ENCODE measurements at places on chromosomes 6 and 20.
A peak's percentile ranks its signal among the peaks of the same experiment; 100 is the strongest.

- no peak for DNase-seq
Measured at GRCh38 chr6:168888102-168888501, 365.5 kb downstream of the THBS2 start.

GRCh38 chr6:25370178-25371036 is 91.2 kb downstream of the CARMIL1 start:
- no peak for DNase-seq

DNA sequence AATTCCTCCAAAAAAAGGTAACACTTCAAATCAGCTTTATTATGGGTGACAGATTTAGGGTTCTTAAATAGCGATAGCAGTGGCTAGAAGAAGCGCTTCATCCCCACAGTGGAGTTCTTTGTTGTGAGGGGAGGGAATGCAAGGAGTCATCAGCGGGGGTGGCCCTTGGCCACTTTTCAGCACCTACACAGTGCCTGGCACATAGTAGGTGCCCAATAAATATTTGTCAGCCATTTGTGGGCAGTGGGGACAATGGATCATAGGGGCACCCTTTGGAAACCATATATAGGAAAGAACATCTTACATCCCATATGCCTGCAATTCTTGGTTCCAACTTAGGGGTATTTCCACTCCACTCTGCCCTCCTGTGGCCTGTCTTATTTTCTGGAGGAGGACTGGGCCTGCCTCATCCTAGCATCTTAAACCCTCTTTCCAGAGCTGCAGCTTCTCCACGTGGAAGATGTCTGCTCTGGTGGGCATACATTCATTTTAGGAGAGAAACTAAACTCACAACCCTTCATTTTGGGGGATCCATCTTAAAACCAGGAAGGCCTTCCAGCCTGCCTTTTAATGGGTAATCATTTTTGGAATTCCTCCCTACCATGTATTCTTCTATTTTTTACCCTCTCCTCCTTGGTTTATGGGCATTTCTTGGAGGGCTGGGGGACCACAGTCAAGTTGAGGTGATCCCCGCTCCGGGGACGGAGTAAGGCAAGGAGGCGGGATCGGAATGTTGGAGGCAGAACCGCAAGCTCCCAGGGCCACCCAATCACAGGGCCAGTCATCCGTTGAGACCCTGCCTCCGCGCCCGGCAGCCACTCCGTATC is 2.6 kb upstream of the GPSM3 start:
- peak; percentile 83 for DNase-seq

DNA sequence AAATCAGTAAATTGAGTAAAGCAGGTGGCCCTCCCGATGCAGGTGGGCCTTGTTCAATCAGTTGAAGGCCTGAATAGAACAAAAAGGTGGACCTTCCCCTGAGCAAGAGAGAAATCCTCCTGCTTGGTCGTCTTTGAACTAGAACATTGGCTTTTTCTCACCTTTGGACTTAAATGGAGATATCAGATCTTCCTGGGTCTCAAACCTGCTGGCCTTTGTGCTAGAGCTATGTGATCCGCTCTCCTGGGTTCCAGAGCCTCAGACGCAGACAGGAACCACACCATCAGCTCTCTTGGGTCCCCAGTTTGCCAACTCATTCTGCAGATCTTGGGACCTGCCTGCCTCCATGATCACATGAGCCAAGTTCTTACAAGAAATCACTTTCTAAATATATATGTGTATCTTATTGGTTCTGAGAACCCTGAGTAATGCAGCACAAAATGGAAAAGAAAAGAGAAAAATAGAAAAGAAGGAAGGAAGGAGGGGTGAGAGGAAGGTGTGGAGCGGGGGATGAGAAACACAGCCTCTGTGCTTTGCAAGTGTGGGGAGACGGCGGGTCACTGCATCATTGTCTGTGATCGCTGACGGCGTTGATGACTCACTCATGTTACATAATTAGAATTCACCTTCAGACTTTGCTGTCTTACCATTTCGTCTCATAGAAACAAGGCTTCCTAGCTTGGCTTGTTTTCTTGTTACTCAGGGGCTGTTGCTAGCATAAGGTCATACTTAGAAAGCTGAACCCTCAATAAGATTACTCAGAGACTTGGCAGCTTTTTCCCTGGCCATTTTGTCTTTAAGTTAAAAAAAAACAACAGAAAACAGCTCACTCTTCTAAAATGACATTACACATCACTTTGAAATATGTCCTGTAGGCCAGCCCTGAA is 85.7 kb upstream of the NEDD9 start:
- DNase-seq: no peak

DNA sequence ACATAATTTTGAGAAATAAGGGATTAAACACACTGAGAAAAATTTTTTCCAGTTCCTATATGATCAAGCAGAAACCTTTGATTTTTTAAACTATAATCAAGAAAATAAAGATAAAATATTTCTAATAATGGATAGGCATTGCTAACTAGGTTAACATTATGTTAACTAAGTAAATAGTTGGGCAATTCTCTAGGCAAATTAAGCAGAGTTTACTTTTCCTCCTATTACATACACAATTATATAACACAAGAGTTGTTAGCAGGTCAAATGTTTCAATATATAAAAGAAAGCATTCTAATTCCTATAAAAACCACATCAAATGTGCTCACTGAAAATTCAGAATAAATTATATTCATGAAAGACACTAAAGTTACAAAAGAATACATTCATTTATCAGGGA is 191.7 kb downstream of the GMDS start:
- DNase-seq: no peak

DNA sequence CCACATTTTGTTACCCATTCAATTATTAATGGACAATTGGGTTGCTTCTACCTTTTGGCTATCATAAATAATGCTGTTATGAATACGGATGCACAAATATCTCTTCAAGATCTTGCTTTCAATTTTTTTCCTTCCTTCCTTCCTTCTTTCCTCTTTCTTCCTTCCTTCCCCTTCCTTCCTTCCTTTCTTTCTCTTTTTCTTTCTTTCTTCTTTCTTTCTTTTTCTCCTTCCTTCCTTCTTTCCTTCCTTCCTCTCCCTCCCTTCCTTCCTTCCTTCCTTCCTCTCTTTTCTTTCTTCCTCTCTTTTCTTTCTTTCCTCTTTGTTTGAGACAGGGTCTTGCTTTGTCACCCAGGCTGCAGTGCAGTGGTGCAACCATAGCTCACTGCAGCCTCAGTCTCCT is 39.2 kb downstream of the ZNF184 start:
- no peak for DNase-seq

DNA sequence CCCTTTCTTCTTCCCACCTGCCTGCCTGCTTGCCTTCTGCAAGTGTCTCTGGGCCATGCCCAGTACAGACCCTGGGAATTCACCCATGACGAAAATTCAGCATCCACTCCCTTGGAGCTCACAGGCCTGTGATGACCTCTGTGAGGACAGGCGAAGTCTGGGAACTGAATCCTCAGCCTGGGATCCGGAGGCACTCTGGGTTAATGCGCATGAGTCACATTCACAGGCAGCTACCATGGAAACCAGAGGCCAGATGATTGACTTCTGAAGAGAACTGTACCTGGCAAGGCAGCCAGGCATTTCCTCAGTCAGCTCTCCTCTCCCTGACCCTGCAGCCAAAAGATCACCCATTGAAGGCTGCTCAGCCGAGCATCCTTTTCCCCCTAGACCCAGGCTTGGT is 41.0 kb downstream of the SLC9A8 start:
- DNase-seq: no peak

- no peak for DNase-seq
Measured at GRCh38 chr20:11686820-11687543, 230.7 kb upstream of the BTBD3 start.
